ENCODE measurements at places on chromosomes 12 and 14. TPM values are rescaled to one million over a fixed set of nuclear protein-coding genes. Genes with fewer than 3 reads are reported as not detected.
A peak's percentile ranks its signal among the peaks of the same experiment; 100 is the strongest.

The IPO4 gene
- 53.2 TPM for total RNA-seq

The PLCZ1 gene
- total RNA-seq, result not detected

GRCh38 chr12:11863478-11863906 is 207.2 kb upstream of the BCL2L14 start:
- no peak for DNase-seq

DNA sequence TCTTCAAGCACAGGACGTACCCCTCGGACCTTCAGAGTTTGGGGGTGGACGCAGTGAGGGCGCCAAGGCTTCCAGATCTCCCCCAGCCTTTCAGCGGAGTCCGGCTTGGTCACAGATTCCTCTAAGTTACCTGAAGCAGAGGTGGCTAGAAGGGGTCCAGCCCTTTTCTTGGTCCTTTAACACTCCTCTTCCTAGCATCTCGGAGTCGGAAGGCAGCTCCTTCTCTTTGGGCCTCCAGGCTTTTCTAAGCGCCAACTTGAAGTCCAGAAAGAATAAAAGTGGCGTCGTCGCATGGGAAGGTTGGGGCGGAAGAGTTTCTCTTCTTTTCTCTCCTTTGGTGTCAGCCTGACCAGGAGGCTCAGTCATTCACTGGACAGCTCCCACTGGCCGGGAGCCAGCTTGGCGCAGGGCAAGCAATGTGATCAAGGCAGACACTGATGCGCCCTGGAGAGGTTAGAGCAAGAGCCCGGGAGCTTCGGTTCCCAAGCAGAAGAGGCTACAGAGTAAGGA is 9.6 kb downstream of the OR6S1 start:
- peak; percentile 51 for DNase-seq

GRCh38 chr12:121264951-121265515 is 31.5 kb downstream of the CAMKK2 start:
- no peak for DNase-seq

DNA sequence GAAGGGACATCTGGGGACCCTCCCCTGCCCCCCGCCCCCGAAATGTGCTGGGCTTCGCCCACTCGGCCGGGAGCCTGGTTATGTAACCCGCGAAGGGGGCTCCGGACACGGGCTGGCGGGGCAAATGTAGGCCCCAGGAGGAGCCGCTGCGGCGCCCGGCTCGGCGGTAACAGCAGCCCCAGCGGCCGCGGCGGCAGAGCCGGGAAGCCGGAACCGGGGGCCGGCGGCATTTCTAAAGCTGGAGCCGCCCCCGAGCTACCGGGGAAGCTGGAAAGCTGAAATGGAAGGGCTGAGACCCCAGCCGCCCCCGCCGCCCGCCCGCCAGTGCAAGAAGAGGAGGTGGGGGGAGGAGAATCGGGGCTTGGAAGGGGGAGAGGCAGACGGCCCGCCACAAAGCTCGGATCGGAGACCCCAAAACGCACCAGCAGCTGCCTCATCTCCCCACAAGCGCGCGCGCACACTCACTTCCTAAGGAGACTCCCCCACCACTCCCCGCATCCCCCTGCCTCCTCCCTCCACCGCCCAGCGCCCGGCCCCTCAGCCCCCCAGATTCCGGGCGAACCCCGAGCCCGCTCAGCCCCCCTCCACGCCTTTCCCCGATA is 1.5 kb downstream of the KDM2B start:
- no peak for DNase-seq

Measured in A172 (cell line).